Type B pancreatic cell (in vitro differentiated cells): ENCODE measurements at places on chromosomes 4 and X. TPM values are rescaled to one million over a fixed set of nuclear protein-coding genes. Genes with fewer than 3 reads are reported as not detected.

- H3K27ac ChIP-seq = no peak within 1 kb of the TSS
- DNase-seq = peak; percentile 66
- peaks cover 3% of the 10 kb centered on the region for H3K4me1 ChIP-seq
Observed at GRCh38 chrX:134990801-134991481, at the start of gene SMIM10. Gene SMIM10 (plus strand): TSS chrX:134990991. CDS start chrX:134991096, 105 bp downstream.

DNA sequence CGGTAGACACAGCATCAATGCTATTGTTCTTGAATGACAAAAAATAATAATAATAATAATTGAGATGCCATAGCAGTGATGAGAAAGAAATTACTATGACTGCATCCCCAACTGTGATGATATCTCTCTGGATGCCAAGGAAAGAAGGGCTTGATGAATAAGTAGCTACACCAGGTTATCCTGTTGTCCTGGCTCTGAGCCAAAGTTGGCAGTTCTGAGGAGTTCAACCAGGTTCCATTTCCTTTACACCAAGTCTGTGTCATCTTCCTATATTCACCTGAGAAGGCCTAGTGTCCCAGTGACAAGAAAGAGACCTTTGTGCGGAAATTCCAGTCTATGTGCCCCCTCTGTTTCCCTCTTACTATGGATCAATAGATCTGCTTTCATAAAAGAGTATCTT lies 3.4 kb upstream of the MAML3 start:
- DNase-seq = no peak
- no peaks in the 10 kb centered on the region for H3K27me3 ChIP-seq
- H3K4me1 ChIP-seq = peaks cover under 1% of the 10 kb centered on the region
- H3K27ac ChIP-seq = no peak overlapping the region

DNA sequence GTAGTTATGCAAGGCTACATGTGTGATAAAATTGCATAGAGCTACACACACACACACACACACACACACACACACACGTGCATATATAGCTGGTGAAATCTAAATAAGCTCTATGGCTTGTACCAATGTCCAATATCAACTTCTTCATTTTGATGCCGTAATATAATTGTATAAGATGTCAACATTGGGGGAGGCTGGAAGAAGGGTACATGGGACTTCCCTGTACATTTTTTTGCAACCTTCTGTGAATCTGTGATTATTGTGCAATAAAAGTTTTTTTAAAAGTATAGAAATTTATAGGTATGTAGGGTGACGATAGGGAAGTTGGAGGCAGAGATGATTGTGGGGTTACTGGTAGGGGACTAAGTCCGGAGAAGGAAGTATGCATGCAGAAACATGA lies 105.5 kb downstream of the HDAC8 start:
- H3K36me3 ChIP-seq = peaks cover 8% of the 10 kb centered on the region
- no peak for DNase-seq
- no peaks in the 10 kb centered on the region for H3K27me3 ChIP-seq
- H3K4me1 ChIP-seq = no peaks in the 10 kb centered on the region
- no peak overlapping the region for H3K4me3 ChIP-seq

GRCh38 chr4:41939016-41939626 lies 3.9 kb downstream of the TMEM33 start:
- H3K36me3 ChIP-seq = peaks cover 28% of the 10 kb centered on the region
- H3K27me3 ChIP-seq = no peaks in the 10 kb centered on the region
- no peak for DNase-seq
- no peak overlapping the region for H3K4me3 ChIP-seq
- peaks cover 21% of the 10 kb centered on the region for H3K4me1 ChIP-seq

Gene LCORL
- 16.1 and 20.8 TPM in 2 replicates for total RNA-seq

Gene SCD5
- 22.5 and 36.6 TPM in 2 replicates for total RNA-seq

Gene ADH1B
- total RNA-seq = 2.2 and 6.1 TPM in 2 replicates
